Stimulated activated CD4-positive, alpha-beta T cell treated with anti-CD3 and anti-CD28 coated beads, TNF-alpha, amount 100 ng/mL, for 1 hour (primary cell): ENCODE measurements at places on chromosomes 16 and 17.

DNA sequence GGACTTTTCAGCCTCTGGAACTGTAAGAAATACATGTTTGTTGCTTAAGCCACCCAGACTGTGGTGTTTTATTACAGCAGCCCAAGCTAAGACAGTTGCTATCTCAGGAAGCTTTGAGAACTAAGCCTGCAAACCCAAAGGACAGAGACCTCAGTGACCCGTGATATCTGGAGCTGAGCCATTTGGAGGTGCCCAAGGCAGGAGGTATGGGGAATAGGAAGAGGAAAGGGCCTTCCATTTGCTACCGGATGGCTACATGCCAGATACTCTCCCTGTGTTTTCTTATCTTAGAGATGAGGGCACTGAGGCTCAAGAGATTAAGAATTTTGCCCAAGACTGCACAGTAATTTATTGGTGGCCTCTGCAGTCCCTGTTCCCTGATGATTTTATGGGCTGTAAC, 622.1 kb upstream of the CDH5 start:
- DNase-seq: no peak

DNA sequence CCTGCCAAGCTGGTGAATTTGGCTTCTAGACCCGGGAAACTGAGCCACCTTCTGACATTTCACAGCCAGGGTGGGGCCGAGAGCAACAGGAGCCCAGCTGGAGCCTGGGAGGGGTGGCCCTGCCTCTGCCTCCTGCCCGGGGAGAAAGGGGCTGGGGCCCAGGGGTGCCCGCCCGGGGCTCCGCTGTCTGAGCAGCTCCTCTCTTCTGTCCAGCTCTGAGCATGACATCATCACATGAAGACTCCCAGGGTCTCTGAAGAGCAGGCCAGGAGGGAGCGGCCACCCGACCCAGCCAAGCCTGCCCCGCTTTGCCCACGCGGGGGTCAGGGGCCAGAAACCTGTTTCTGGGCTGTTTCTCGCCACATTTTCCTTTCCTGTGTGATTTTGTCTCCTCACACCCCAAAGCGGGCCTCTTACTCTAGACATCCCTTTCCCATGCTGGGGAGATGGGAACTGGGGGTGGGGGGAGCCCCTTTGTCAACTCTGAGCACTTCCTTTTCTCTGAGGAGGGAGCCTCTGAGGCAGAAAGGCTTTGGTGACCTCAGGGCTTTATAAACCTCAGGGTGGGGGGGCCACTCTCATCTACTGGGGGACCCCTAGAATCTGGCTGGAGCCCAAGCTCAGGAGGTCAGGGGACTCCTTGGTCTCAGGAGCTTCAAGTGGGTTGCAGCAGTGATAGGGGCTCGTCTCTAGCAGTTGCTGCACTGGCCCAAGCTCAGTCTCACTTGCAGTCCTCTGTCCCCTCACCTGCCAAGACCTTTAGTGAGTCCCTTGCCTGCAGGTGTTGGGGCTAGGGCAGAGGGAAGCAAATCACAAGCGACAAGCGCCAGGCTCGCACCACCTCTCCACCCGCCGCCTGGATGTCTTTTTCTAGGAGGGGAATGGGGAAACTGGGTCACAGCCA, 7.6 kb downstream of the UBALD2 start:
- DNase-seq: no peak

DNA sequence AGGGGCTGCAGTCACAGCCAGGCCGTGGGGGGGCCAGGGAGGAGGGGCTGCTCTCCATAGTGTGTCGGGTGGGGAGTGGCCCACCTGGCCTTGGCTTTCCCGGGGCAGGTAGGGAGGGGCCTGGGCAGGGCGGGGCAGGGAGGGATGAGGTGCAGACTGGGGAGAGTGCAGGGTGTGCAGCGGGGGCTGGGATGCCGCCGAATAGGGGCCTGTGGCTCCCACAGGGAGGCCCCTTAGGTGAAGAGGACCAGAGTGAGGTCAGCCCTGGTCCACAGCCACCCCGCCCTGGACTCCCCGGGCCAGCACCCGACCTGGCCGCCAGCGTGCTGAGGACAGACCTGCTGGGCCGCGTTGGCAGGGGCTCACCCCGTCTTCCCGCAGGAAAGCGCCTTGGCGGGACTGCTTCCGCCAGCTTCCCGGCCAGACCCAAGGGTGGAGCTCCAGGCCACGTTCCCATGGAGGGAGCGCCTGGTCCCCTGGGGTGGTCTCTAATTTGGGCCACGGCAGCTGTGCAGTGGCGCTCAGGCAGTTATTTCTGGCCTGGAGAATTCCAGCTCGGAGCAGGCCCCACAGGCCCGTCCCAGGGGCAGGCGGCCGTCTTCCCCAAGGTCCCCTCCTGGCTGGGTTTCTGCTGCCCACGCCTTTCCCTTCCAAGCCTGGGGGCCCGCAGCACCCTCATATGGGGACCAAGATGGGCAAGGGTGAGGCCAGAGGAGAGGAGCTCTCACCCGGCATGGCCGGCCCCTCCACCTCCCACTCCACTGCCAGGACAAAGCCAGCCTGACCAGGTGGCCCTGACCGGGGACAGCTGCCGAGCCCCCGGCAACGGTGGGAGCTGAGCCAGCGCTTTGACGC, 27.9 kb downstream of the CACNA1H start:
- DNase-seq: no peak

DNA sequence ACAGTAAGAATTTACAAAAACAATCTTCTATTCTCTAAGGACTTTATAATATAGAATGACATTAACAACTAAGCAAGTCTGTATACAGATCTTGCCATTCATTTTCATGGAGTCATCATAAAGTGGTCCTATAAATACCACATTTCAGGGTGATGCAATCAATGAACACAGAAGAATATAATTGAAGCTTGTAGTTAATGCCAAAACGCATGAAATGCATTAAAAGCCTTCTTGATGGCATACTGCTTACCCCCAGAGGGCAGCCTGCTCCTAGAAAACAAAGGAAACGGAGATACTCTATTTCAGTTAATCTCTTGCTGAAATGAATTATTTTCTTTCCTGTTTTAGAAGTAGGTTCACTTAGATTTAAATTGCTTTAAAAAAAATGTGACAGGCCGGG, 45.2 kb upstream of the STAC2 start:
- no peak for DNase-seq
